Smooth muscle cell of the umbilical artery (primary cell): ENCODE measurements at places on chromosomes 2 and 18. TPM values are rescaled to one million over a fixed set of nuclear protein-coding genes. Genes with fewer than 3 reads are reported as not detected.

ABCG5 gene
- not detected in 2 replicates for total RNA-seq

PDCL3 gene
- total RNA-seq: 15.1 and 17.3 TPM in 2 replicates

POTEE gene
- under 0.01 TPM in 1 of 2 replicates, not detected in the other for total RNA-seq

SERPINB10 gene
- not detected in 2 replicates for total RNA-seq

SERPINB4 gene
- total RNA-seq: 0.09 TPM in 1 of 2 replicates, not detected in the other

LAMA3 gene
- total RNA-seq: 2.1 and 3.8 TPM in 2 replicates
